ENCODE measurements at places on chromosomes 2 and 18. TPM values are rescaled to one million over a fixed set of nuclear protein-coding genes. Genes with fewer than 3 reads are reported as not detected.

The ZSWIM2 gene
- total RNA-seq, result not detected

The CXCR1 gene
- not detected for total RNA-seq

The FBXO48 gene
- total RNA-seq, result 0.74 TPM

DNA sequence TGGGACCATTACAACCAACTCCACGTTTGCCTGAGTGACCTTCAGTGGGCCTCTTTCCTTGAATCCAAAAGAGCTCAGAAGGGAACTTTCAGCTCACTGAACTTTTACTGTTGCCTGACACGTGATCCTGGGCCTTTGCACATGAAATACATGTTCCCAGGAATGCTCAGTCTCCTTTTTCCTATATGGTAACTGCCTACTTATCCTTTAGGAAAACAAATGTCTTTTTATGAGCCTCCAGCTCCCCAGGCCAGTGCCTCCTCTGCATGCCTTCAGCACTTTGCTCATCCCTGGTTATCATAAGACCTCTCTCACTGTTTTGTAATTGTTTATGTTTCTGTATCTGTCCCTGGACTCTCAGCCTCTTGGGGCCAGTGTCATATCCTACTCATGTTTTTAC lies 5.1 kb downstream of the PLA2R1 start:
- no peak for DNase-seq

GRCh38 chr2:234305846-234306245 lies 191.0 kb downstream of the ARL4C start:
- no peak for DNase-seq

- DNase-seq, result peak; percentile 35
Observed at GRCh38 chr2:170739048-170739447, 23.9 kb downstream of the SP5 start.

DNA sequence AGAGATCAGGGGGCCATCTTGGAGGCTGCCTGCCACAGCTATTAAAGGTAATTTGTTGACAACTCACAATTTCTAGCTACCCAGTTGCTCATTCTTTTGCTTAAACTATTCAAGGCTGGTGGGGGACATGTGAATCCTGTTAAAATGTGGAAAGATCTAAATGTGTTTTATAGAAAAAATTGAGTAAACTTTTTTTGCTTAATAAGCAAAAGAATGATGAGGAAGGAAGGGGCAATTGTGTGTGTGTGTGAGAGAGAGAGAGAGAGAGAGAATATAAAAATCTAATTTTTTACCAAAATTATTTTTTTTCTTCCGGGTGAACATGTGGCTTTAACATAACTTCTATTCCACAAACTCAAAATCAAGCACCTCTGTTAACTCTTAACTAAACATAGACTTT lies 5.2 kb upstream of the IL1RL1 start:
- DNase-seq, result no peak

Data from Panc1 (cell line).